ENCODE measurements at places on chromosomes 1 and 21.

DNA sequence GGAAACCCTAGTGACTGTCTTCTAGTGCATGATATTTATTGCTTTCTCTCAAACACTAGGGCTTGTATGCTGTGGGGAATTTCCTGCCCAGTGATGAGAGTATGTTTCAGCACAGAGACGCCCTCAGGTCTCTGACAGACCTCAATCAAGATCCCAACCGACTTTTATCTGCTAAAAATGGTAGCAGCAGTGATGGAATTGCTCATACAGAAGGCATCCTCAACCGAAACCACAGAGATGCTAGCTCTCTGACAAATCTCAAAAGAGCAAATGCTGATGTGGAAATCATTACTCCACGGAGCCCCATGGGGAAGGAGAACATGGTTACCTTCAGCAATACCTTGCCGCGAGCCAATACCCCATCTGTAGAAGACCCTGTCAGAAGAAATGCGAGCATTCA lies 41.3 kb downstream of the PLPPR4 start:
- no peak for DNase-seq

GRCh38 chr1:63713627-63714481 lies 60.0 kb upstream of the ROR1 start:
- no peak for DNase-seq

- no peak for DNase-seq
These were observed 698.0 kb downstream of the PTPRU start for GRCh38 chr1:29934255-29934772.

- DNase-seq: peak; percentile 72
These were observed at the start of gene COL18A1 for GRCh38 chr21:45404730-45405270. TSS of gene COL18A1 (plus strand) at chr21:45405165. CDS start at chr21:45405231, 66 bp downstream.

Data from right lobe of liver (tissue), 6 donors.